Testis (tissue), 5 donors: ENCODE measurements at places on chromosomes 13 and 19.

DNA sequence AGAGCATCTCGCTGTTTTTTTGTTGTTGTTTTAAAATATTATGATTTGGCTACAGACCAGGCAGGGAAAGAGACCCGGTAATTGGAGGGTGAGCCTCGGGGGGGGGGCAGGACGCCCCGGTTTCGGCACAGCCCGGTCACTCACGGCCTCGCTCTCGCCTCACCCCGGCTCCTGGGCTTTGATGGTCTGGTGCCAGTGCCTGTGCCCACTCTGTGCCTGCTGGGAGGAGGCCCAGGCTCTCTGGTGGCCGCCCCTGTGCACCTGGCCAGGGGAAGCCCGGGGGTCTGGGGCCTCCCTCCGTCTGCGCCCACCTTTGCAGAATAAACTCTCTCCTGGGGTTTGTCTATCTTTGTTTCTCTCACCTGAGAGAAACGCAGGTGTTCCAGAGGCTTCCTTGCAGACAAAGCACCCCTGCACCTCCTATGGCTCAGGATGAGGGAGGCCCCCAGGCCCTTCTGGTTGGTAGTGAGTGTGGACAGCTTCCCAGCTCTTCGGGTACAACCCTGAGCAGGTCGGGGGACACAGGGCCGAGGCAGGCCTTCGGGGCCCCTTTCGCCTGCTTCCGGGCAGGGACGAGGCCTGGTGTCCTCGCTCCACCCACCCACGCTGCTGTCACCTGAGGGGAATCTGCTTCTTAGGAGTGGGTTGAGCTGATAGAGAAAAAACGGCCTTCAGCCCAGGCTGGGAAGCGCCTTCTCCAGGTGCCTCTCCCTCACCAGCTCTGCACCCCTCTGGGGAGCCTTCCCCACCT is 183.3 kb downstream of the KDM4B start:
- DNase-seq, result no peak

- DNase-seq, result no peak
Measured at GRCh38 chr13:94636942-94637578, 35.4 kb downstream of the GPR180 start.

GRCh38 chr19:11767633-11768133 is 883 bp downstream of the ZNF441 start:
- DNase-seq, result peak; percentile 32

DNA sequence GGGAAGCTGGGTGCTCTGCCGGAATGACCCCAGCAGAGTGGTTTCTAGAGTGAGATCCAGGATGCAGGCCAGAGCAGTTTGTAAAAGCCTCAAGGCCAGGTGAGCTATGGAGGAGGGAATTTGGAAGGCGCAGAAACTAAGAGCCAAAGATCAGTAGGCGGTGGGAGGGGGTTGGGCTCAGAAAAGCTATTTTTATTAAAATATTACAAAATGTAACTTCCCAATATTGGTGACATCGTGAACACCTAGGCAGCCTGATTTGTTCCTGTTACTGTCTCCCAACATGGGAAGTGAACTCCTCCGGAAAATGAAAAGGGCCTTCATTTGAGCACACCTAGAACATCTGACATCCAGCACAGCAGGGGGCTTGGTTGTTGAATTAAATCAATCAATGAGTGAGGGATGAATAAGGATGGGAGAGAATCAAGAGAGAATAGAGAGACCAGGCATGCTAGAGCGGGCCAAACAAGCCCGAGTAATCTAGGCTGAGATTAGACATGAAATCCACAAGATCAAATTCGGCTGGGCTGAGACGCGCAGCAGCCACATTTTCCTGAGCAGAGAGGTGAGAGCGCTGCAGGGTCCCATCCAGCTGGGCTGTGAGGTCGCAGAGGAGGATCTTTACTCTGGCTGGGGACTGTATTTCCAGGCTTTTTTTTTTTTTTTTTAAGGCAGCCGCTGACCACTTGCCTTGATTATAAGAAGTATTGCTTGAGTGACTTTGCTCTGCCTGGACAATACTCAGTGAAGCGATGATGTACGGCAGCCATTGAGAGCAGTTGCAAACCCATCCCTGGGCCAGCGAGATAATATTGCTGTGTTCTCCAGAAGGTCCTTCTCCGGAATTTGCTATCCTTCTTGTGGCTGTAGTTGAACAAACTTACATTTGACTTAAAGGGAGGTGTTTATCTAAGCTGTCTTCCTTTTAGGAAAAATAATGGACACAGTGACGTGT is 178.0 kb upstream of the KL start:
- no peak for DNase-seq

- DNase-seq, result no peak
Measured at GRCh38 chr13:95800436-95800835, 123.5 kb downstream of the DNAJC3 start.

DNA sequence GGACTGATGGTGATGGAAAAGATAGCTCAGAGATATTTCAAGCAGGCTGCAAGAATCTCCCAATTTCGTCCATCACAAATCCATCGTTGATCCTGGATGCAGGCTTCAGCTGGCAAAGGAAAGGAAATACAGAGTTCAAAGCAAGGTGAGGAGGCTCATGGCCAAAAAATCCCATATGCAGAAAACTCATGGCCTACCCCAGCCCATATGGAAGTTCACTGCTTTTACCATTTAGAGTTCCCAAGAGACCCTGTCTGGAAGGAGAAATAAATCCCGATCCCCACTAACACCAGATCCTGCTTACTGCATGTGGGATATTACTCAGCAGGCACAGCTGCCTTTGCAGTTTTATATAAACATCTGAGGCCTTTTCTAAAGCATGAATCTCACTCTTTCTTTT is 412.9 kb upstream of the SPRY2 start:
- no peak for DNase-seq

DNA sequence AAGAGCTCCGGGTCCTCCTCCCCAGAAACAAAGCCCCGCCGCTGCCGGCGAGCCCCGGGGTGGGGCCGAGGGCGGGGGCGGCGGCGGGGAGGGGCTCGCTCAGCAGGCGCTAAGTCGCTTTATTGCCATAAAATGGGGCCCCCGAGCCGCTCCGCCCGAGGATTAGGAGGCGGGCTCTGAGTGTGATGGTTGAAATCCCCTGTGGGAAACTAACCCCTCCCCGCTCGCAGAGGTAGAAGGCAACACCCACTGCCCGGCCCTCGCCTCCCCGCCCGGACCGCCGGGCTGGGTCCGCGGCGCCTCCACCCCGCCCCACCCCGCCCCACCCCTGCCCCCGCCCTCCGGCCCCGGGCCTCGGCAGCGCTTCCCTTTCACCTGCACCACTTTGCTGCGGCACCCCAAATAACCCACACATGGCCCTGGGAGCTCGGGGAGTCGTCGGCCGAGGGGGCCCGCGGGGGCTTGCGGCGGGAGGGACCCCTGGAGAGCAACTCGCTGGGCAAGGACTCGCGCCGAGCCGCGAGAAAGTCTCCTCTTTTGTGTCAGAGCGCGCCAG is at the start of gene KLF12:
Gene KLF12, minus strand, starts transcription at position 184 of the 556 bp plus-strand sequence.
- peak; percentile 84 for DNase-seq

- DNase-seq, result no peak
Measured at GRCh38 chr13:55664178-55664577, 1476.5 kb upstream of the PRR20A start.

DNA sequence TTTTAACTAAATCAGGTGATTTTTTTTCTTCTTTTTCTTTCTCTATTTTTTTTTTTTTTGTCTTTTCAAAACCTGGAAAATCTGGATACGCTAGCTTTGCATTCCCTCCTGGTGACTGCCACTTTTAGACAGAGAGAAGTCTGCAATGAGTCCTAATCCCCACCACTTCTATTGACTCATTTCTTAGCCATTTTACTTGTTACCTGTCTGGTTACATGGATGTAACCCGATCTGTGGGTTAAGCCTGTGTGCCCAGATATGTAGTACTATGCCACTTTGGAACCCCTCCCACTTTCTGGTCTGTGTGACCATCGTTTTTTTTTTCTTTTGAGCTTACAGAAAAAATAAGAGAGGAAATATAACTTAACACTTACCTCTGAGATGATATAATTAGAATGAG is 817.8 kb upstream of the PCDH9 start:
- DNase-seq, result no peak

DNA sequence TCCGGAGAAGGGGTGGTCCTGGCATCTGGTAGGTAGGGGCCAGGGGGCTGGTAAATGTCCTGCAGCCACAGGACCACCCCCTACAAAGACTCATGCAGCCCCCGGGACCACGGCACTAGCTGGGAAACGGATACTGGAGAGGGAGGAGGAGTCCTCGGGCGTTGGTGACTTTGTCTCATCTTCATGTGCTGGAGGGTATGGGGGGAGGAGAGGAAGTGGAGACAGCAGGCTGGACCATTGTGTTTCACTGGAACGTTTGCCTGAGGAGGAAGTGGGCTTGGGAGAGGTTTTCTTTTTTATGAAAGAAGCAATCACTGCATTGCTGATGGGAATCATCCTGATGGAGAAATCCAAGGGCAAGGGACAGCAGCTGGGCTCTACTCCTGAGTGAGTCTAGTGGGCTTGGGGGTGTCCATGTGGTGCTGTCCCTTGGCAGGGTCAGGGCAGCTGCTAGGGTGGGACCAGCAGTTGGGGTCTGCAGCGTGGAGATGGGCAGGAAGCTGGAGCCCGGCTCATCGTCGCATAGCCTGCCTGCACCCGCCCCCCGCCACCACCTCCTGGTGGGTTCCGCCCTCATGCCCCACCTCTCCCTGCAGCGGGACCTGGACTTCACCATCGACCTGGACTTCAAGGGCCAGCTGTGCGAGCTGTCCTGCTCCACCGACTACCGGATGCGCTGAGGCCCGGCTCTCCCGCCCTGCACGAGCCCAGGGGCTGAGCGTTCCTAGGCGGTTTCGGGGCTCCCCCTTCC is 1.7 kb upstream of the ADM5 start:
- DNase-seq, result no peak

DNA sequence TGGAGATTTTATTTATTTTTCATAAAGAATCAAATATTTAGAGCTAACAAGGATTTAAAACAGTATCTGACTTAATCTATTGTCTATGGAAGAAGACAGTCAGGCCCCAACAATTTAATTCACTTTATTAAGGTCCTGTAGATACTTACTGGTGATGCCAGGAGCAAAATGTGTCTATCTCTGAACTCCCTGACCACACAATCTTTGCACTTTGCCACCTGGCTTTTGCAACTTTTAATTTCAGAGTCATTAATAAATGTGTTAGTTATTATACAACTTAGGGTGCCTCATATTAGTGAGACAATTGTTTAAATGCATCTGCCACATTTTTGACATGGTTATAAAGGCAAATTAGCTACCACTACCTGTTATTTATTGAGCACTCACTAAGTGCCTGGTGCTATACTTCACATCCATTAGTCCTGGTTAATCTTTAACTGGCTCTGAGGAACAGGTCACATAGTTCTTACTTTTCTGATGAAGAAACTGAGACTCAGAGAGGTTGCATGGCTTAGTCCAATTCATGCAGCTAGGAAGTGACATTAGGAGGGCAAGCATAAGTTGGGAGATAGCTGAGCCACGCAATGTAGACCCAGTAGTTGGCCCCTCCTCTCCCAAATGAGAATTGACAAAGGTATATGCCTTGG is 297.9 kb downstream of the DCT start:
- no peak for DNase-seq

DNA sequence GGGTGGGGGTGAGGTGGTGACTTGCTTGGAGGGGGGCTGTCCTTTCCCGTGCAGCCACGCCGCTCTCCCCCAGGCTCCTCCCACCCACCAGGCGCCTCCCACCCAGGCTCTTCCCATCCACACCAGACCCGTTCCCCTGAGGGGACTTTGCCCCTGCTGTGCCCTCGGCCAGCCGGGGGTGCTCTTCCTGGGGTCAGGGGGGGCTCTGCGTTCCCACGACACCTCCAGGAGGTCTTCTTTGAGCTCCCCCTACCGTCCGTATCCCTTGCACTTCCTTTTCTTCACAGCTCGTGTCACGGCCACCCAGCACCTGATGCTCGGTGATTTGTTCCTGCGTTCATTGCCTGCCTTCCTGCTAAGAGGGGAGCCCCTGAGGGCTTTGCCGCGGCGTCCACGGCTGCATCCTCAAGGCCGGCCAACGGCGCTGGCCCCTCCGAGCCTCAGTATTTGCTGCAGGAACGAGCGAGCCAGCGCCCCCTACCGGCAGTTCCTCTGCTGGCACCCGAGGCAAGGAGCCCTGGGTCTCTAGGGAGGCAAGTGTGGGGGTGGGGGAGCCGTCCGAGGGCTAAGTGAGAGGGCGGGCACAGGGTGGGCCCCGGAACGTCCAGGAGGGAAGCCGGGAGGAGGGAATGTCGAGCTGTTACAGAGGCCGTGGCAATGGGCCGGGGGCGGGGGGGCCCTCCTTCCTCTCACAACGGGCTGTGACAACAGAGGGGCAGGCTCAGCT is 11.8 kb downstream of the LRRC4B start:
- peak; percentile 93 for DNase-seq

DNA sequence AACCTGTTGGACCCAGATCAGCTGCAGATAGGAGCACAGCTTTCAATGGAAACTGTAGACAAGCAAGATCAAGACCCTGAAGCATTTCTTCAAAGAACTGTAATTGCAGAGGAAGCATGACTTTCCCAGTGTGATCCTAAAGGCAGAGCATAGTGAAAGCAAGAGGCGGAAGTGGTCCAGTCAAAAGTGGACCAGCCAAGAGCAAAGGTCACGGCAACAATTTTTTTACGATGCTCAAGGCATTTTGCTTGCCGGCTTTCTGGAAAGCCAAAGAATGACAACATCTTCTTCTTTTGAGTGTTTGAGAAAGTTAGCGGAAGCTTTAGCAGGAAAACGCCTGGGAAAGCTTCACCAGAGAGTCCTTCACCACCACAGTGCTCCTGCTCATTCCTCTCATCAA is 111.6 kb downstream of the RNF17 start:
- no peak for DNase-seq

DNA sequence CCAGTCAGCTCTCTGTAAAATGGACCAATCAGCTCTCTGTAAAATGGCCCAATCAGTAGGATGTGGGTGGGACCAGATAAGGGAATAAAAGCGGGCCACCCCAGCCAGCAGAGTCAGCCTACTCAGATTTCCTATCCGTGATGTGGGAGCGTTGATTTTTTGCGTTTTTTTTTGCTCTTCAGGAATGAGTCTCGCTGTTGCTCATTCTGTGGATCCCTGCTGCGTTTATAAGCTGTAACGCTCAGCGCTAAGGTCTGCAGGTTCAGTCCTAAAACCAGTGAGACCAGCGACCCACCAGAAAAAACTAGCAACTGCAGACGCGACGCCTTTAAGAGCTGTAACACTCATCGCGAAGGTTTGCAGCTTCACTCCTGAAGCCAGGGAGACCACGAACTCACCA is 435.7 kb downstream of the SLITRK6 start:
- DNase-seq, result peak; percentile 60

- DNase-seq, result no peak
Measured at GRCh38 chr13:78649997-78650716, 8.8 kb downstream of the OBI1 start.

- peak; percentile 84 for DNase-seq
Measured at GRCh38 chr19:55165952-55166529, 372 bp downstream of the DNAAF3 start.

- no peak for DNase-seq
Measured at GRCh38 chr13:79360095-79360494, 46.0 kb downstream of the RBM26 start.

GRCh38 chr13:37473035-37473434 is 125.5 kb downstream of the POSTN start:
- DNase-seq, result no peak

- DNase-seq, result no peak
Measured at GRCh38 chr13:99830931-99831330, 140.6 kb downstream of the ZIC5 start.

GRCh38 chr19:18745012-18745735 is 45.9 kb downstream of the COMP start:
- peak; percentile 87 for DNase-seq

- DNase-seq, result peak; percentile 71
Measured at GRCh38 chr13:87274209-87274819, 396.9 kb upstream of the SLITRK5 start.
